ENCODE measurements at places on chromosomes 4 and X.

DNA sequence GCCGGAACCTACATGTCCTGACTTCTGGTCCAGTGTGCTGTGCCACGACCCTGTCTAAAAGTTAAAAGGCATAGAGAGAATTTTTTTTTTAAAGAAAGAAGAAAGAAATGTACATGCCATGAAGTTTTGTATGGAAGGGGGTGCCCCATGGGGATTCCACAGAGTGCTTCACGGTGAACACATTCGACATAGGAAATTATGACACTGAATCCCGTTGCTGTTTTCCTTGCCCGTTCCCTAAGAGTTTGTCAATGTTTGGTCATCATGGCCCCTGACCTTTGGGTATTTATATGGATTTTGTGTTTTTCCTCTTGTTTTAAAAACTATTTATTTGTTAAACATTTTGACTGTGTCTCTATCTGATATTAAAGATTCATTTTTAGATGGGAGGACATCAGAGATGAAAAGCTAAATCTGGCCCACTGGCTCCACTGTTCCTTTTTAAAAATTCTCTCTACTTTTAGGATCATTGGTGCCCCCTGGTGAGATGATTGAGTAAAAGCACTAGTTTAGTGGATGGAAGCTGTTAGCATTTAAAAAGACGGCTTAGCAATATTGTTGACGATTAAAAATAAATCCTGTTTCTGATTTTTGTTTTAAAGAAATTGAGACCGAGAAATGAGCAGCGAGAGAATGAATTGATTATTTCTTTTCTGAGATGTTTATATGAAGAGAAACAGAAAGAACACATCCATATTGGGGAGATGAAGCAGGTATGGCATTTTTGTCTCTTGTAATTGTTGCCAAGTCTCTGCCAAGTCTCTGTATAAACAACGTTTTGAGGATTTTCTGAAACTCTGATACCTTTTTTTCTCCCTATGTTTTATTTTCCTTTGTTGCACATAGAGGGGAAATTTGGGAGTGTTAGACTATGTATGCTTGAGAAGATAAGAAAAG lies 75.0 kb downstream of the PTTG2 start:
- H3K4me1 ChIP-seq, result no peaks in the 10 kb centered on the region
- no peak overlapping the region for H3K4me3 ChIP-seq
- DNase-seq, result peak; percentile 70
- peaks cover 31% of the 10 kb centered on the region for H3K36me3 ChIP-seq

GRCh38 chrX:1493412-1493811 lies 40.7 kb upstream of the ASMTL start:
- H3K36me3 ChIP-seq, result no peaks in the 10 kb centered on the region
- no peak overlapping the region for H3K27ac ChIP-seq
- no peaks in the 10 kb centered on the region for H3K4me1 ChIP-seq
- H3K4me3 ChIP-seq, result no peak overlapping the region
- no peak for DNase-seq

- no peaks in the 10 kb centered on the region for H3K36me3 ChIP-seq
- H3K27me3 ChIP-seq, result no peaks in the 10 kb centered on the region
- no peak for DNase-seq
- no peak overlapping the region for H3K27ac ChIP-seq
These were observed 133.0 kb upstream of the RASGEF1B start for GRCh38 chr4:81604683-81605218.

DNA sequence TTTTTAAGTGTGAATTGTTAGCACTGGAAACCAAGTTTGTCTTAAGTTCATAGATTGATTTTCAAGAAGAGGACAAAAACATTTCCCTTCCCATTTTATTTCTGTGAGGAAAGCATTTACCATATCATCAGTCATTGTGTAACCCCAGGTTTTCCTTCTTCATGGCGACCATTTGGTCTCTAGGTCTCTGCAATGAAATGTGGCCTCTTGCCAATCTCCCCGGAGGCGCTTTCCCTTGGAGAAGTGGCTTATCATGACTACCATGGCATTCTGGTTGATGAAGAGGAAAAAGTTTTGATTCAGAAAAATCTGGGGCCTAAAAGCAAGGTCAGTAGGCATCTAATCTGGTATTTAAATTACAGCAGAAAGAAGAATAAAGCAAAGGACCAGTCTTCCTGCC lies 54.4 kb downstream of the ADD1 start:
- H3K27ac ChIP-seq, result no peak overlapping the region
- no peak for DNase-seq
- no peak overlapping the region for H3K4me3 ChIP-seq
- peaks cover 21% of the 10 kb centered on the region for H3K4me1 ChIP-seq
- H3K27me3 ChIP-seq, result no peaks in the 10 kb centered on the region
- H3K36me3 ChIP-seq, result peaks cover 8% of the 10 kb centered on the region

GRCh38 chr4:186765138-186765537 lies 41.5 kb upstream of the FAT1 start:
- no peak overlapping the region for H3K27ac ChIP-seq
- no peaks in the 10 kb centered on the region for H3K27me3 ChIP-seq
- no peaks in the 10 kb centered on the region for H3K4me1 ChIP-seq

- H3K36me3 ChIP-seq, result no peaks in the 10 kb centered on the region
- H3K27me3 ChIP-seq, result no peaks in the 10 kb centered on the region
- no peak overlapping the region for H3K4me3 ChIP-seq
These were observed 69.6 kb downstream of the KIT start for GRCh38 chr4:54727346-54727745.

DNA sequence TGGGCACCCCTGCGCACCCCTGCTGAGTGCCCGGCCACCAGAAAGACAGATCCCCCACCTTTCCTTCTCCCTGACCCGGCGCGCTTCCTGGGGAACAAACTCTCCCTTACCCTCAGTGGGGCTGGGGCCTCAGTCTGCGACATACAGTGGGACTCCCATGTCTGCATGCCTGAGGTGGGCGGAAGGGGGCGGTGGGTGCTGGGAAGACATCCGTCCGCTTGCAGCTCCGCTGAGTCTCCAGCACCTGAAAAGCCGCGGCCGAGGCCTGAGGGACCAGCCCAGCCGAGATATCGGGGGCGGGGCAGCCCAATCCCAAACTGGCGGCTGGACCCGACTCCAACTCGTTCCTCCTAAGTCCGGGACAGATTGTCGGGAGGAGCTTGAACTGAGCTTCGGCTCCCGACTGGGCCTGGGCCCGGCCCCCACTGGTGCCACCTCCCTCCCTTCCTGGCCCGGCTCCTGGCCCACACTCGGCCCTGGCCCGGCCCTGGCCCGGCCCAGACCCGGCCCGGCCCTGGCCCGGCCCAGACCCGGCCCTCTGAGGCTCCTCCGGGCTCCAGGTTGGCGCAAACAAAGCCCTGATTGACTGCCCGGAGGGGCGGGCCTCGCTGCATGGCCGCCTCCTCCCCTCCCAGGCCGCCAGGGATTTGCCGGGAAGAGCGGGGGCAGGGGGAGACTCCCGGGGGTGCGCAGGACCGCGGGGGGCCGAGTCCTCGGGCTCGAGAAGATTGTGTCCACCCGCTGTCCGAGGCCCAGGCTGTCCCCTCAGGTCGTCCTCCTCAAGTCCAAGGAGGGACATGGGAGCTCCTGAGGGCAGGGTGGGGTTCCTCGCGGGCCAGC lies 877 bp upstream of the SLC16A2 start:
- no peaks in the 10 kb centered on the region for H3K36me3 ChIP-seq
- no peaks in the 10 kb centered on the region for H3K27me3 ChIP-seq
- DNase-seq, result peak; percentile 30
- peak overlapping the region; percentile 91 for H3K27ac ChIP-seq
- H3K4me1 ChIP-seq, result no peaks in the 10 kb centered on the region

GRCh38 chr4:38670939-38671591 lies 7.1 kb downstream of the KLF3 start:
- DNase-seq, result no peak
- H3K4me1 ChIP-seq, result peaks cover 82% of the 10 kb centered on the region
- peak overlapping the region; percentile 99 for H3K27ac ChIP-seq
- no peaks in the 10 kb centered on the region for H3K36me3 ChIP-seq

DNA sequence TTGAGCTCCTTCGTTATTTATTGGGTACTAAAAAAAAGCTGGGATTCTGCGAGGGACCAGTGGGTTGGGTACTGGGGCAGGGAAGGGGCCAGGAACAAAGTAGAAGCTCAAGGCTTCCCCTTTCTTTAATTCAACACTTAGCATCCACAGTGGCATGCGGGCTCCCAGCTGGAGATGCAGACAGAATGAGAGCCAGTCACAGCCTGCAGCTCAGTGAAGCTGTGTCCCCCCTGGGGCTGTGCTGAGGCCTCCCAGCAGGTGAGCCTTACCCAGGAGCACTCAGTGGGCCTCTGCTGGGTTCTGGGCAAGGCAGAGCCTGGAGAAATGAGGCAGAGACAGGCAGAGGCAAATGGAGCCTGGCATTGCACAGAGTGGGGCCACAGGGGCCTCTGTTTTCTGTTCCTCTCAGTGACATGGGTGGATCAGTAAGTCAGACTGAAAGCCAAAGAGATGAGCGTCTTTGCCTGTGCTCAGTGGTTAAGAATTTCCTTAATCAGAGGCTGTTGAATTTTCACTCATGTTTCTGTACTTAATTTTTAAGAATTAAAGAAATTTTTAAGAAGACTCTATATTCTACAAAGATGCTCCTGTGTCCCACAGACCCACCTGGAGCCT lies 181.4 kb upstream of the RBPJ start:
- no peak overlapping the region for H3K4me3 ChIP-seq
- no peaks in the 10 kb centered on the region for H3K36me3 ChIP-seq
- no peak for DNase-seq
- peaks cover 4% of the 10 kb centered on the region for H3K4me1 ChIP-seq

GRCh38 chr4:18813055-18813454 lies 791.5 kb upstream of the LCORL start:
- H3K4me3 ChIP-seq, result no peak overlapping the region
- no peaks in the 10 kb centered on the region for H3K4me1 ChIP-seq
- H3K36me3 ChIP-seq, result no peaks in the 10 kb centered on the region
- H3K27ac ChIP-seq, result no peak overlapping the region
- no peak for DNase-seq
- H3K27me3 ChIP-seq, result no peaks in the 10 kb centered on the region

GRCh38 chrX:111169141-111169540 lies 73.2 kb downstream of the PAK3 start:
- H3K27me3 ChIP-seq, result peaks cover 17% of the 10 kb centered on the region
- no peaks in the 10 kb centered on the region for H3K36me3 ChIP-seq
- H3K4me3 ChIP-seq, result no peak overlapping the region
- H3K4me1 ChIP-seq, result no peaks in the 10 kb centered on the region

DNA sequence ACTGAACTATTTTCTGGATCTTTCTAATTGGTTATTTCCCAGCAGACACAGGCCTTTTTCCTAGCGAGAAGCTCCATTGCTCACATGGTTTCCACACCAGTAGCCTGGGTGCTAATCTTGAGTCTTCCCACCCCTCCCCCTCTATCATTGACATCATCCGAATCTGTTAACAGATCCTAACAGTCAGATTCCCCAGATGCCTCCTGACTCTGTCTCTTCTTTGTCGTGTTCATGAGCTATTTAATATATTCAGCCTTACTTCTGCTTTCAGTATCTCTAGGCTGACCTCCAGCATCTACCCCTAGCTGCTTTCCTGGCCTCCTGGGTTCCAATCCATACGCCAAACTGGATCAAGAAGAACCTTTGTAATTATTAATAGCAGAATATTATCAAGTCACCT lies 85.0 kb downstream of the CLNK start:
- DNase-seq, result no peak
- no peak overlapping the region for H3K4me3 ChIP-seq
- no peak overlapping the region for H3K27ac ChIP-seq
- H3K27me3 ChIP-seq, result no peaks in the 10 kb centered on the region
- no peaks in the 10 kb centered on the region for H3K4me1 ChIP-seq

DNA sequence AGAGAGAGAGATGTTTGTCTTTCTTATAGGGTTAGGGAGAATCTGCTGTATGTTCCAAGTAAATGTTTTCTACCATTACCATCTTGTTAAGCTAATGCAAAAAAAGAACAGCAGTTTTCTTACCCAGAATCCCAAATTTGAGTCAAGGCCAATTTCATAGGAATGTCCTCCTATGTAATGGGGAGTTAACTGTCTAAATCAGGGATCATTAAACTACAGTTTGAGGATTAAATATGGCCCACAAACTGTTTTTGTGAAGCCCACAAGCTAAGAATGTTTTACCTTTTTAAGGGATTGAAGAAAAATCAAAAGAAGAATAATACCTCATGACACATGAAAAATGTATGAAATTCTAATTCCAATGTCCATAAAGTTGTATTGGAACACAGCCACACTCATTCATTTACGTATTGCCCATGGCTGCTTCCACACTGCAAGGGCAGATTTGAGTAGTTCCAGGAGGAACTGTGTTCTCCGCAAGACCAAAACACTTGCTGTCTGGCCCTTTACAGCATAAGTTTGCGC lies 113.2 kb upstream of the SPRY1 start:
- no peaks in the 10 kb centered on the region for H3K36me3 ChIP-seq
- no peaks in the 10 kb centered on the region for H3K4me1 ChIP-seq
- no peaks in the 10 kb centered on the region for H3K27me3 ChIP-seq

GRCh38 chr4:168021666-168022065 lies 70.7 kb upstream of the ANXA10 start:
- H3K4me1 ChIP-seq, result no peaks in the 10 kb centered on the region
- H3K27me3 ChIP-seq, result no peaks in the 10 kb centered on the region
- no peak overlapping the region for H3K27ac ChIP-seq
- no peaks in the 10 kb centered on the region for H3K36me3 ChIP-seq
- no peak overlapping the region for H3K4me3 ChIP-seq

- H3K4me1 ChIP-seq, result no peaks in the 10 kb centered on the region
- no peak overlapping the region for H3K4me3 ChIP-seq
These were observed 47.6 kb downstream of the CCNG2 start for GRCh38 chr4:77204621-77205020.

DNA sequence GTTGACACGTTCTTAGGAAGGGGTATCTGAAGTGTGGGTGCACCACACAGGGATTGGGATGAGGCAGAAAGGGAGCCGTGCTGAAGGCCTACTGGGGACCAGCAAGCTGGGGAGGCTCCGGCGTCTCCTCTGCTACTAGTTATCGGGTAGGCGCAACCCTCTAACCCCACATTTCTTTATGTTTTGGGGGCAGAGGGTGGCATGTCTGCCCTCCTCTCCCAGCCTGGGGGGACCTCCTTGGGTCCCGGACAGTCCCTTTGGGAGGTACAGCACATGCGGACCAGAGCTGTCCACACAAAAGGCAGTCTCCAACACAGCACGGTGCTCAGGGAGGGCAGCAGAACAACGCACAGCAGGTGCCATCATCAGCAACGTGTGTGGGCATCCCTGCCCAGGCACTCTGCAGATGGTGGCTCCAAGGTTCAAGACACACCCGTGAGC lies 33.2 kb downstream of the WDR1 start:
- H3K4me1 ChIP-seq, result no peaks in the 10 kb centered on the region
- H3K4me3 ChIP-seq, result no peak overlapping the region
- no peak overlapping the region for H3K27ac ChIP-seq
- DNase-seq, result no peak

GRCh38 chr4:85092536-85092935 lies 126.0 kb upstream of the WDFY3 start:
- no peaks in the 10 kb centered on the region for H3K36me3 ChIP-seq
- H3K4me1 ChIP-seq, result no peaks in the 10 kb centered on the region
- H3K4me3 ChIP-seq, result no peak overlapping the region
- H3K27ac ChIP-seq, result no peak overlapping the region
- no peak for DNase-seq
